HT1080 (cell line): ENCODE measurements at places on chromosomes 6 and 20.
A peak's percentile ranks its signal among the peaks of the same experiment; 100 is the strongest.

- no peak for DNase-seq
Observed at GRCh38 chr6:44046516-44047178, 80.6 kb downstream of the MRPL14 start.

DNA sequence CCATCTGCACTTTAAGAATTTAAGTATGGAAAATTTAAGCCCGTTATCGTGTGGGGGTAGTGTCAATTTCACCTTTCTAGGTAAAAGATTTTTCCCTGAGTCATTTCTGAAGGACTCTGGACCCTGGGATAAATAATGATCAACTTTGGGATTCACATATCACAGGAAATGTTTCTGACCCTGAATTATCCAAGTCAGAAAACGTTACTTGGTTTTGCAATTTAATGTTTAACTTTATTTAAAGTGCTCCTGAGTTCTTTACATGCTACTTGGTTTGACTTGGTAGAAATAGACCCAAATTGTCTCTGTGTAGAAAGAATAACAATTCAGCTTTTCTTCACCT is 1.5 kb upstream of the SLC17A3 start:
- DNase-seq, result no peak

DNA sequence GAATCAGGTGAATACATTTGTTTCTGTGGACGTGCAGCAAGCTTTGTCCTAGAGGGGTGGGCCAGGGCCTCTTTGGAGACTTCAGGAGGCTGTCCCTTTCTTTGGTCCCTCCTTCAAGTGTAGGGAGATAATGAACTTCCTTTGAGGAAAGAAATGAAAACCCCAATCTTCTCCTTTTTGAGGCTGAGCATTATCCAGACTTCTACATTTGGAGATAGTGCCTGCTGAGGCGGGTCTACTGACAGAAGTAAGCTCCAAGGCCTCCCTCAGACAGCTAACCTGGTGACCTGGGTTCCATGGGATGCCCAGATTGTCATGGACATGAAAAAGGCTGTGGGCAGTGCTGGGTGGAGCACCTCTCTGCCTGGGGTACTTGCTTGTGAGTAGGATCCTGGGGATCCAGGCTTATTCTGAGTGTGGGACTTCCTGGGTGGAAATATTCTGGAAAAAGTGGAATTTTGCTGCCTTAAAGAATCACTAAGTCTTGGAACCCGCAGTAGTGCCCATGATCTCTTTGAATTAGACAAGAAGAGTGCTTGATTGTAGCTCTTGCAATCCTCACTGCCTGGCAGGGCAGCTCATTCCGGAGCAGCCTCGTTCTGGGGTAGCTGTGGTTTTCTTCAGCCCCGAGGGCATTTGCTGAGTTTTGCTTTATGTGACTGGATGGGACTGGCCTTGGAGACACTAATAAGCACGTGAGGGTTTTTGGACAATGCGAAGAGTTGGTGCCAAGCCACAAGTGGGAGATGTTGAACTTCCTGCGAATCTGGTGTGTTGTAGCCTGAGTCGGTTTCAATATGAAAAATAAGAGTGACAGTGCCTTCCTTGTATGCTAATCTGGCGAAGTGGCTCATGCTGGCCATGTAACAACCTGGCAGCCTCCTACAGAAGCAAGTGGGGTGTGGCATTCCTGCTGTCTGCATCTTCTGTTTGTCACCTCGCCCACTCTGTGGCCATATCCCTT is 28.1 kb downstream of the SNRNP48 start:
- peak; percentile 88 for DNase-seq

DNA sequence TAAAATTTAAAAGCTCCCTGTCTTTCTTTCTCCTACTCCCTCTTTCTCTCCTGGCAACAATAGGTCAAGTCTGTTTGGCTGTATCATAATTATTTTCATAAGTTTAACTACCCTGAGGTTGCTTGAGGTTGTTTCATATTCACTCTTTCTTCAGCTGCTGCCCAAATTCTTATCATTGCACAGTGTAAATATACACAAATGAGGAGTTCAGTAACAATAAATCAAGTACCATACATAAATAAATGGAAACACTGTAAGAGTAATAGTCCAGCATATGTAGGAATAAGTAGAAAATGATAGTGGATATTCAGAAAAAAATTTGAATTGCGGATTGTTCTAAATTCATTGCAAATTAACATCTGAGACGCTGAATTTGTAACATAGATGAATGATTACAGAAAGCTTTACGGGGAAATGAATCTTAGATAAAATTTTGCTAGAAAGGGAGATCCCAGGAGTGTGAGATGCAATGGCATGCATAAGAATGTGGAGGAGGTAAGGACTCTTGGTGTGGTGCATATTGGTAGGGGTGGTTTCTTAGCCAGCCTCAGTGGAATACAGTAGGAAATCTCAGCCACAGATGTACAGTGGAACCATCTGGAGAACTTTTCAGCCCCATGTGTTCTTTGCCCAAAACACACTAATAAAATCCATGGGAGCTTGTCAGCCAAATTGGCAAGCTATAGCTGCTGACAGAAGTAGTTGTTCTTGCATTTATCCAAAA is 480.7 kb downstream of the HTR1B start:
- DNase-seq, result no peak

- DNase-seq, result peak; percentile 60
Observed at GRCh38 chr6:18432180-18432579, 45.0 kb downstream of the RNF144B start.

GRCh38 chr6:129634411-129635230 is 75.4 kb downstream of the ARHGAP18 start:
- DNase-seq, result peak; percentile 13

DNA sequence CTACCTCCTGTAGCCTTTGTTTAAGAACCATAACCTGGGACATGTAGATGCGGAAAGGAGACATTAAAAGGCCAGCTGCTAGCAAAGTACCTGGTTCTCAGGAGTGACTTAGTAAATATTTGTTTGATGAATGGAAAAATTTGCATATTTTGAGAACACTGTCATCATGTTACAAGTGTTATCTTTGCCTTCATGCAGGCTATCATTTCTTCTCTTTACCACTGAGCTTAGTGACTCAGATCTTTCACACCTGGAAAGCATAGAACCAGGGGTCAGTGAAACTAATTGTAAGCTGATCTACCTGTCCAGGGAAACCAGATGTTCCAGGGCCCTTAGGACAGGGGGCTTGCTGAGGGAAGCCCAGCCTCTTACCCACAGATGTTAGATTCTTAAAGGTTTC is 5.4 kb downstream of the ZFP57 start:
- DNase-seq, result no peak

GRCh38 chr6:149335924-149336608 is 18.6 kb downstream of the TAB2 start:
- DNase-seq, result peak; percentile 57

GRCh38 chr6:10852361-10852960 is 14.1 kb upstream of the MAK start:
- DNase-seq, result no peak

DNA sequence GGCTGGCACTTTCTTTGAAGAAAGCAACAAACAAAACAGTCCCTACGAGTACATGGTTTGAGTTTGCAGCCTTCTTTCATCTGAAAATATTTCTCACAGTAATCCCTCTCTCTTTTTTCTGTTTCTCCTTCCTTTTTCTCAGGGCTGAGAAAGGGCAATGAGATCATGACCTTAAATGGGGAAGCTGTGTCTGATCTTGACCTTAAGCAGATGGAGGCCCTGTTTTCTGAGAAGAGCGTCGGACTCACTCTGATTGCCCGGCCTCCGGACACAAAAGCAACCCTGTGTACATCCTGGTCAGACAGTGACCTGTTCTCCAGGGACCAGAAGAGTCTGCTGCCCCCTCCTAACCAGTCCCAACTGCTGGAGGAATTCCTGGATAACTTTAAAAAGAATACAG is 80.7 kb upstream of the CLDN20 start:
- no peak for DNase-seq

- no peak for DNase-seq
Observed at GRCh38 chr6:156839591-156840001, 62.4 kb downstream of the ARID1B start.

- no peak for DNase-seq
Observed at GRCh38 chr20:61777773-61778494, 287.7 kb downstream of the TAF4 start.

DNA sequence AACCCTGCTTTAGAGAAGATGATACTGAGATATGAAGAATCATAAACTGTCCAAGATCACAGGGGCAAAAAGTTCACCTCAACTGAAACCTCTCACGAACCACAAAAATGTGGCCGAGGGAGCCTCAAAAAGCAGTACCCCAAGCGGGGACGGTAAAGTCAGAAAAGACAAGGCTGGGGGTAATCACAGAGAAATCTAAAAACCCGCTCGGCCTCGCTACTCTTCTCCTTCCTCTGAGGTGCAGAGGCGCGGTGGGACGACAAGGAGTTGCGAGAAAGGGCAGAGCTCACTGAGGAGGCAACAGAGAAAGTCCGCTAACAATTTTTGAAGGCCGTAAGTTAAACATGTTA is 356 bp upstream of the IRAK1BP1 start:
- no peak for DNase-seq
